ENCODE measurements at places on chromosomes 7 and 10.

- no peak for DNase-seq
These were observed 87.0 kb downstream of the ARMH3 start for GRCh38 chr10:101968940-101969321.

GRCh38 chr7:30702200-30702599 is 19.9 kb upstream of the CRHR2 start:
- DNase-seq = no peak

DNA sequence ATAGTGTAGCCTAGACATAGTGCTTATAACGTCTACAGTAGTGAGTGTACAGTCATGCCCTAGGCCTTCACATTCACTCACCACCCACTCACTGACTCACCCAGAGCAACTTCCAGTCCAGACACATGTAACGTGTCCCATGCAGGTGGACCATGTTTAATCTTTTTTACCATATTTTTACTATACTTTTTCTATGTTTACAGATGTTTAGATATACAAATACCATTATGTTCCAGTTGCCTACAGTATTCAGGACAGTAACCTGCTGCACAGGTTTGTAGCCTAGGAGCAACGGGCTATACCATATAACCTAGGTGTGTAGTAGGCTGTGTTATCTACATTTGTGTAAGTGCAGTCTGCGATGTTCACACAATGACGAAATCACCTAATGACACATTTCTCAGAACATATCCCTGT is 11.0 kb downstream of the MPP7 start:
- DNase-seq = no peak

DNA sequence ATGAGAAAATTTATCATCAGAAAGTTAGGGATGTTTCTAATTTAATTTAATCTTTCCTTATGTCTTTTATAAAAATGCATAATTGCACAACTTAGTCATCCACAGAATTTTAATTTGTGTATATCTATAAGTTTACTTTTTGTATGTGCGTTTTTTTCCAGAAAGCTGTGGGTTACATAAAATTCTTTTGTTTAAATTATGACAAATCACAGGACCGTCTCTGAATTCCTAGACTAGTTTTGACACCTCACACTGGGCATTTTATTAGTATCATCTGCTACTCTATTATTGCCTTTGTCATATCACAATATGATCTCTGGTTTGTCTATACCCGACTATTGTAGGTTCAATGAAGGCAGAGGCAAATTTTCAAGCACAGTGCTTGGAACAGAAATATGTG is 482.4 kb upstream of the SEMA3D start:
- DNase-seq = no peak

- DNase-seq = no peak
These were observed 18.7 kb downstream of the MGAM2 start for GRCh38 chr7:142130267-142130666.

DNA sequence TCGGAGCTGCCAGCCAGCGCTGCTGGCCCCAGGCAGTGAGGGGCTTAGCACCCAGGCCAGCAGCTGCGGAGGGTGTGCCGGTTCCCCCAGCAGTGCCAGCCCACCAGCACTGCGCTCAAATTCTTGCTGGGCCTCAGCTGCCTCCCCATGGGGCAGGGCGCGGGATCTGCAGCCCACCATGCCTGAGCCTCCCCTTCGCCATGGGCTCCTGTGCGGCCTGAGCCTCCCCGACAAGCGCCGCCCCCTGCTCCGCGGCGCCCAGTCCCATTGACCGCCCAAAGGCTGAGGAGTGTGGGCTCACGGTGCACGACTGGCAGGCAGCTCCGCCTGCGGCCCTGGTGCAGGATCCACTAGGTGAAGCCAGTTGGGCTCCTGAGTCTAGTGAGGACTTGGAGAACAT is 525.0 kb downstream of the PTPRN2 start:
- no peak for DNase-seq

GRCh38 chr10:26044141-26044749 is 110.2 kb downstream of the MYO3A start:
- no peak for DNase-seq

DNA sequence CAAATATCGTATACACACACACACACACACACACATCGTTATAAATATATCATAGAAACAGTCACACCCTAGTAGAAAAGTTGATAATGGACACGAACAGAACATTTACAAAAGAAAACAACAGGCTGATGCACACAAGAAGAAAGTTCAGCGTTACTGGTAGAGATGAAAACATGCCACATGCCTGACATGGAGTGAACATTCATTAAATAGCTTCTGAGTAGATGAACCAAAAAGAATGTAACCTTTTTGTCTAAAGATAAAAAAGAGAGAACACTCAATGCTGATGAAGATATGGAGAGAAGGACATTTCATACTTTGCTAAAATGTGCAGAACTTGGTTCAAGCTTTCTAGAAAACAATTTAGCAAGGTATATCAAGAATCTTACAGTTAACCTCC is 173.4 kb upstream of the KLF14 start:
- no peak for DNase-seq

All from activated CD8-positive, alpha-beta memory T cell treated with anti-CD3 and anti-CD28 coated beads for 1 hour (primary cell).